Cerebellar nuclear complex (tissue), 1 donor: ENCODE measurements at places on chromosomes 16 and 17.

DNA sequence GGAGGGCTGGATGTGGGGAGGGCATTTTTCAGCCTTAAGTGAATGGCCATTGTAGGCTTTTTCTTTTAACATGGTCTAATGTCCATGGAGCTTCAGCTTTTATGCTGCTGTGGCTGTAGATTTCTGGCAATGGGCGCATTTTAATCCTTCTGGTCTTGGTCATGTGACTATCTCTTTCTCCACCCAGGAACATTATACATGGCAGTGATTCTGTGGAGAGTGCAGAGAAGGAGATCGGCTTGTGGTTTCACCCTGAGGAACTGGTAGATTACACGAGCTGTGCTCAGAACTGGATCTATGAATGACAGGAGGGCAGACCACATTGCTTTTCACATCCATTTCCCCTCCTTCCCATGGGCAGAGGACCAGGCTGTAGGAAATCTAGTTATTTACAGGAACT lies 4.7 kb upstream of the NME2 start:
- no peak for DNase-seq

DNA sequence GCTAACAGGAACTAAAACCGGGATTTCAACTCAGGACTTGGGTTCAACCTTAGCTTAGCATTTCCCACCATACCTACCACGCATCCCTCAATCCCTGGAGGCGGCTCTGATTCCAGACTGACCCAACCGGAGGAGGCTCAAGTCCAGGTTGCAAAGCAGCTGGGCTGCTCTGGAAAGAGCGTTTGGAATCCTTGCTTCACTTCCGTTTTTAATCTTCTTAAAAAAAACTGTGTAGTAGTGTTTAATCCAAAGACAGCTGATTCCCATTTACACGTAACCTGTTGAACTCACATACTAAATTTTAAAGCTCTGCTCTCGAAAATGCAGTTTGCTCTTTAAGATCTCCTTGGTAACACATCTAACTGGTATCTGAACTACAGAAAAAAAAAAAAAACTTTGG lies 50.0 kb downstream of the NXN start:
- DNase-seq: no peak

DNA sequence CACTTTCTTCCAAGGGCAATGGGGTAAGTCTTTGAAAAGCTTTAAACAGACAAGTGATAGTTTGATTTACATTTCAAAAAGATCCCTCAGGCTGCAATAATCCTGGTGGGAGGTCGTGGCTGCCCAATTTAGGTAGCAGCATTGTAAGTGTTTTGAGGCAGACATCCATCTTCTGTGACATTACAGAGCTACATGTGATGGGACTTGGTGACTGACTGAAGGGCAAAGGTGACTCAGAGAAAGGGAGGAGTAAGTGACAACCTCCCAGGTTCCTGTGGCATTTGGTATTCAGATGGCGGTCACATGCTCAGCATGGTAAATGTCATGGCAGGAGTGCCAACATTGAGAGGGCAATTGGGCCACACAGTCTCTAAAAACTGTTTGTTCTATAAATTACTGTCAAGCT lies 26.5 kb downstream of the STAT3 start:
- DNase-seq: no peak

DNA sequence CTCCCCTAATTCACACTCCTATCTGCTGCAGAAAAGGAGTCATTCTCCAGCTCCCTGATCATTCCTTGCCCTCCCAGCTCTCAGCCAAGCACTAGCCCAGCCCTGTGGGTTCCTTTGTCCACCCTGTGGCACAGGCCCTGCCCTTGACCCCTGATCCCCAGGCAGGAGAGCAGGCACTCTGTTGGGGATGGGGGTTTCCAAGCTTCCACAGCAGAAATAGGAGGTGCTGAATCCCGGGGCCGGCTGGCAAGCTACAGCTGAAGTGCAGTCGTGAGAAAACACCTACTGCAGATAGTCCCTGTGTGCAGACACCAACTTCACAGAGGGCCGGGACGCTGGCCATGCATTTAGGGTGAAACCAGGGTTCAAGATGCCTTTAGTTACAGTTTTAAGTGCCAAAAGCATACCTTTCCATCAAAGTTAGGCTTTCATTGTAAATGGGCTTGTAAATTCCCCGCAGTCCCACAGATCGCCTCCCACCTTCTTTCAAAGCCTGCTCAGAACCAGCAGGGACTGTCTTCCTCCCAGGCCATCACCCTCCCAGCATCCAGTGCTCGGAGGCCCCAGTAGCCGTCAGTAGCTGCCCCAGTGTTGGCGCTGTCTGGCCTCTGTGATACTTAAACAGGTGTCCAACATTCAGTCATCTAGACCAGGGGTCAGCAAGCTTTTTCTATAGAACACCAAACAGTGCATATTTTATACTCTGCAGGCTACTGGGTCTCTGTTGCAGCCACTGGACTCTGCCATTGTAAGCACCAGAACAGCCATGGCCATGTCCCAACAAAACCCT lies 10.6 kb downstream of the CPSF4L start:
- no peak for DNase-seq

GRCh38 chr17:76987486-76988093 lies 119.4 kb downstream of the MGAT5B start:
- no peak for DNase-seq

- no peak for DNase-seq
These were observed 645 bp upstream of the GFOD2 start for GRCh38 chr16:67719778-67720144.

DNA sequence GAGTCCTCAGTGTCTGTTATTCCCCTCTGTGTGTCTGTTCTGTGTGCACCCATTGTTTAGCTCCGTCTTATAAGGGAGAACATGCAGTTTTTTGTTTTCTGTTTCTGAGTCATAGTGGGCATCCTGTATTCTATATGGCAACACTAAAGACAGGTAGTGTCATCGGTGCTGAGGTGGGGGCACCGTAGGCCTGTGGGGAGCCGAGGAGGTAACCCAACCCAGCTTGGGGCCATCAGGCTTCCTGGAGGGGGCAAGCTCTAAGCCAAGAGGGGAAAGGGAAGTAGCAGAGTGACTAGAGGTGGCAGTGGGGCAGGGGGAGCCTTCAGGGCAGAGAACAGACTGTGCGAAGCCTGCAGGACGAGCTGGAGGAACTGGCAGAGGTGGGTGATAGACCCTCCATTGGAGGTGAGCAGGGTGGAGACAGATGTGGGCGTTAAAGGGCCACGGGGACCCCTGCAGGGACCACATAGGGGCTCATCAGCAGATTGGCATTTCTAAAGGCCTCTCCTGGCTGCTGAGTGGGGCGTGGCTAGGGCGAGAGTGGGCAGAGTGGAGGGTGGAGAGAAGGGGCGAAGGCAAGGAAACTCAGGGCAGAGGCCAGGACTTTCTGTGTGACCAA lies 36.5 kb downstream of the CPNE2 start:
- DNase-seq: no peak

DNA sequence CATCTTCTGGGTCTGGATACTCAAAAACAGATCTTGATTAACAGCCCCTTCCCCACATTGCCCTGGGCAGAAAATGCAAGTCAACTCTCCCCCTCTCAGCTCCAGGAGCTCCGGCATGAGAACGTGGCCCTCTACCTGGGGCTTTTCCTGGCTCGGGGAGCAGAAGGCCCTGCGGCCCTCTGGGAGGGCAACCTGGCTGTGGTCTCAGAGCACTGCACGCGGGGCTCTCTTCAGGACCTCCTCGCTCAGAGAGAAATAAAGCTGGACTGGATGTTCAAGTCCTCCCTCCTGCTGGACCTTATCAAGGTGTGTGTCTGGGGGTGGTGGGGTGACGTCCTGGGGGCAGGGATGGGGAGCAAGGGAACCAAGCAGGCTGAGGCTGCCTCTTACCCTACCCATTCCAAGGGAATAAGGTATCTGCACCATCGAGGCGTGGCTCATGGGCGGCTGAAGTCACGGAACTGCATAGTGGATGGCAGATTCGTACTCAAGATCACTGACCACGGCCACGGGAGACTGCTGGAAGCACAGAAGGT lies 9.7 kb downstream of the GUCY2D start:
- no peak for DNase-seq

GRCh38 chr16:82881516-82881915 lies 254.7 kb downstream of the CDH13 start:
- no peak for DNase-seq

- DNase-seq: no peak
These were observed 15.9 kb upstream of the ULK2 start for GRCh38 chr17:19883537-19884215.

DNA sequence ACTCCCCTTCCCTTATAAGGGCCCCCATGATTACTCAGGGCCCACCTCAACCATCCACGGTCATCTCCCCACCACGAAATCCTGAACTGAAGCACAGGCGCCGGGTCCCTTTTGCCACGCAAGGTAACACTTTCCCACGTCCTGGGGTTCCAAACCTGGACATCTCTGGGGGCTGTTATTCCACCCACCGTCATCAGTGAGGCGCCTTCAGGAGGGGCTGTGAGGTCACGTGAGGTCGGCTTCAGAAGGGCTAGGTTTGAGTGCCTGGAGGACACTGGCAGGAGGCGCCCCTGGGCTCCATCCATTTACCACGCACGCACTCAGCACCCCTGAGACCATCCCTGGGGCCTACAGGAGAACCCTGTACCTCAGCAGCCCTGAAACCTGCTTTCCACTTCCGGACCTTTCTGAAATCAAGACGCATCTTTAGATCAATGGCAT lies 4.1 kb downstream of the CD2BP2 start:
- DNase-seq: no peak

DNA sequence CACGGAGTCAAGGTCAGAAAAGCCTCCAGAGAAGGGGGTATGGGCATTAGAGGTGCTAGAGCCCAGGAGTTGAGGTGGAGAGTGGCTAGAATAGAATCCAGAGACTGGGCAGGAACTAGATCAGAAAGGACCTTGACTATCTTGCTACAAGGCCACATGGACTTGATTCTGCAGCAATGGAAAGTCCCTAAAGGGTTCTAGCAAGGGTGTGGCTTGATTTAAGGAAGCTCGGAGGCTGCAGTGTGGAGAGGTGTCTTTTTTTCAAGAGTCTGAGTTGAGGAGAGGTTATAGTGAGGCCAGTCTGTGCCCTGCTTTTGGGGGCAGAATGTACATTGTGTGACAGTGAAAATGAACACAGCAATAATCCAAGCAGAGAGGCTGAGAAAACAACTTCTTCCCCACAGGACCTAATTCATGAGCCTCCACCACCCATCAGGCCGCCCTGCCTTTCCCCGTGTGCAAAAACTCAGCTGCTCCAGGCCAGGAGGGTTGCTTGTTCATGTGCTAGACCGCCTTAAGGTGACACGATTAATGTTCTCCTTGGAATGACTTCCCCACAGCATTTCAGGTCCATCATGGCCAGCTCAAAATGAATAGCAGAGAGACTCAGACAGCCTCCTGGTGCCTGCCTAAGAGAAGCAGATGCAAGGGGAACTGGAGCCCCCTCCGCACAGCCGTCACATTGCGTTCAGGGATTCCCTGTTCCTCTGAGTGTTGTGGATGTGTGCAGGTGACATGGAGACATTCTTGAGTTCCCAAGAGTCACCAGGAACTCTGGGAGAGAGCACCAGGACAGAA lies 8.7 kb upstream of the BEAN1 start:
- DNase-seq: no peak

- no peak for DNase-seq
These were observed 63.7 kb downstream of the ERCC4 start for GRCh38 chr16:13983625-13984024.

DNA sequence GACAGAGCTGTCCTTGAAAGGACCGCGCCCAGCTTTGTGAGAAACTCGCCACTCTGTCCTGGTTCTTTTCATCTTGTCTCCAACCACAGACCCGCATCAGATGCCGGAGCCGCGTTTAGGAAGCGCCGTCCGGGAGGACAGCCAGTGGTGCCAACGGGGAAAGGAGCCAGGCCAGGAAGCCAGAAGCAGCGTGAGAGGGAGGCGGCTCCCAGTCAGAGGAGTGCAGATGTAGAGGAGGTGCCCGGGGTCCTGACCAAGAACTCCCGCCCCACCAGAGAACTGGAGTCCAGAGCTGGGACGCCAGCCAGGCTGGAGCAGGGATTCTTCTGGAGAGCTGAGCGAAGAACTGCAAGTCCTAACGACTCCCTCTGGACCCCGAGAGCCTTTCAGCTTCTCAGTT lies 49.3 kb upstream of the TNRC6C start:
- DNase-seq: no peak

- DNase-seq: no peak
These were observed 914.9 kb downstream of the KCNJ2 start for GRCh38 chr17:71084219-71084618.

GRCh38 chr17:43560461-43561427 lies 14.6 kb upstream of the ETV4 start:
- DNase-seq: no peak

GRCh38 chr16:64532691-64533090 lies 589.2 kb downstream of the CDH11 start:
- no peak for DNase-seq

DNA sequence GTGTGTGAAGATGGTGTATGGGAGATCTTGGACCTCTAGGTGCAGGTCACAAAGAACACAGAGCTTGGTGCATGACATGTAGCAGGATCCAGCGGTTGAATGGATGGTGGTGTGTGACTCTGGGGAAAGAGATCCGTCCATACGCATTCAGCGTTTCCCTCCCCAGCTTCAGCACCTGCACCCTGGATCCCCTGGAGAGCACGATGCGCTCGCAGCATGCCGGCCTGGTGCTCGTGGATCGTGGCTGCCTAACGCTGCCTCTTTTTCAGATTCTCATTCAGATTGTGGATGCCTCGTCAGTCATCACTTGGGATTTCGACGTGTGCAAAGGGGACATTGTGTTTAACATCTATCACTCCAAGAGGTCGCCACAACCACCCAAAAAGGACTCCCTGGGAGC lies 70.9 kb downstream of the SEC14L1 start:
- DNase-seq: no peak

- DNase-seq: no peak
These were observed 20.4 kb downstream of the NFATC3 start for GRCh38 chr16:68105611-68106010.

- no peak for DNase-seq
These were observed 930 bp downstream of the SPNS2 start for GRCh38 chr17:4499431-4500190.

DNA sequence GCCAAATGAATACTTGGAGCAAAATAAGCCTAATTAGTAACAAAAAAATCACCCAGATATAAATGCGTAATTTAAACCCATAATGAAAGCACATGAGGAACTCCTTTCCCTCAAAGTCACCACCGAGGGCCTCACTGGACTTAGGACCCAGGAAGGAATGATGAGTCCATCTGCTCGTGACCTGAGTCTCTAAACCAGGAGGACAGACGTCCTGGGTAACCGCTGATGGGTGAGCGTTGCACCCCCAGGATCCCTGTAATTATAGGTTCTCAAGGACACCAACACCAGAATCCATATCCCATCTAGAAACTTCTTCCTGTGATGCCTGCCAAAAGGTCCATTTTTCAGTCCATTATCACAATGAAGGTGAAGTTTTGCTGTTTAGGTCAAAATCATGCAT lies 121.4 kb downstream of the ZNF778 start:
- DNase-seq: no peak

- DNase-seq: no peak
These were observed 2.0 kb upstream of the TMEM238L start for GRCh38 chr17:10805911-10806310.

- no peak for DNase-seq
These were observed 107.8 kb downstream of the CLEC16A start for GRCh38 chr16:11051879-11052808.

GRCh38 chr17:76660656-76661042 lies 17.1 kb upstream of the ST6GALNAC1 start:
- DNase-seq: no peak

- no peak for DNase-seq
These were observed 90.8 kb downstream of the TBC1D16 start for GRCh38 chr17:79944821-79945391.
